Fibroblast of skin of left biceps (primary cell): ENCODE measurements at places on chromosomes 2 and 18.
A peak's percentile ranks its signal among the peaks of the same experiment; 100 is the strongest.

- no peak for DNase-seq
Measured at GRCh38 chr2:177783835-177784744, 288.5 kb downstream of the PDE11A start.

GRCh38 chr2:145644820-145645302, 1124.9 kb upstream of the ZEB2 start:
- no peak for DNase-seq

DNA sequence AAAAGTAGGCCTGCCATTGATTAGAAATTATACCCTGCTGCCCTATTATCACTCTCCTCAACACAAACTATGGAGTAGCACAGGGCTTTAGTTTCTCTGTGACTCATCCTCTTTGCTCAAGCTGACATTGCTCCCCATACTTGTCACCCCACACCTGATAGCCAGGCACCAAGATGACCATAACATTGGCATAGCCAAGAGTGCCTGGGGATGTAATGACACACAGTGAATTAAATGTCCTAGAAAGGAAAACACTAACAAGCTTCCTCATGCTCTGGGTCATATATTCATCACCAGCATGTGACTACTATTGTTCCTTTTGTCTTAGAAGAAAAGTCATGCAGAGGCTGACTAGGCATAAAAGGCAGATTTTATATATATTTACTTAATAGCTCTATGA, 137.8 kb upstream of the RND3 start:
- no peak for DNase-seq

- DNase-seq, result no peak
Measured at GRCh38 chr18:79855147-79855933, 57.6 kb downstream of the KCNG2 start.

GRCh38 chr2:30486655-30487054, 39.6 kb downstream of the LCLAT1 start:
- no peak for DNase-seq

- DNase-seq, result no peak
Measured at GRCh38 chr2:234100686-234101085, 50.2 kb downstream of the SPP2 start.

- DNase-seq, result no peak
Measured at GRCh38 chr18:67117804-67118203, 398.7 kb downstream of the DSEL start.

DNA sequence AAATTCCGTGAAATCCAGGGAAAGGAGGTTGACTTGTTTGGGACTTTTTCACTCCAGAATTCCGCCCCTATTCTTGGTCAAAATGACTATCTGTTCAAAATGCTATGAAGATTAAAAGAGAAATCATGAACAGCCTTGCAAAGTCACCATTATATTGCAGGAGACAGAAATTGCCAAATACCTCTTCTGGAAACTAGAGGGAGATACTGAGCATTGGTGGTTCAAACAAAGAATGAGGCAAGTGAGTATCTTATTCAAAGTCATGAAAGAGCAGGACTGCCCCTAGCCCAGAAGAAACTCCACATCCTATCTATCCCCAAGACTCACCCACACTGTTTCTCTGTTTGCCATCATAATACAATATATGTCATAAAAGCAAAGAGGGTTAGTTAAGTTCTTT, 862.3 kb upstream of the POU3F3 start:
- DNase-seq, result no peak

GRCh38 chr18:62953663-62954062, 238.3 kb downstream of the PHLPP1 start:
- no peak for DNase-seq

GRCh38 chr2:224142397-224143312, 103.6 kb upstream of the SERPINE2 start:
- peak; percentile 59 for DNase-seq

DNA sequence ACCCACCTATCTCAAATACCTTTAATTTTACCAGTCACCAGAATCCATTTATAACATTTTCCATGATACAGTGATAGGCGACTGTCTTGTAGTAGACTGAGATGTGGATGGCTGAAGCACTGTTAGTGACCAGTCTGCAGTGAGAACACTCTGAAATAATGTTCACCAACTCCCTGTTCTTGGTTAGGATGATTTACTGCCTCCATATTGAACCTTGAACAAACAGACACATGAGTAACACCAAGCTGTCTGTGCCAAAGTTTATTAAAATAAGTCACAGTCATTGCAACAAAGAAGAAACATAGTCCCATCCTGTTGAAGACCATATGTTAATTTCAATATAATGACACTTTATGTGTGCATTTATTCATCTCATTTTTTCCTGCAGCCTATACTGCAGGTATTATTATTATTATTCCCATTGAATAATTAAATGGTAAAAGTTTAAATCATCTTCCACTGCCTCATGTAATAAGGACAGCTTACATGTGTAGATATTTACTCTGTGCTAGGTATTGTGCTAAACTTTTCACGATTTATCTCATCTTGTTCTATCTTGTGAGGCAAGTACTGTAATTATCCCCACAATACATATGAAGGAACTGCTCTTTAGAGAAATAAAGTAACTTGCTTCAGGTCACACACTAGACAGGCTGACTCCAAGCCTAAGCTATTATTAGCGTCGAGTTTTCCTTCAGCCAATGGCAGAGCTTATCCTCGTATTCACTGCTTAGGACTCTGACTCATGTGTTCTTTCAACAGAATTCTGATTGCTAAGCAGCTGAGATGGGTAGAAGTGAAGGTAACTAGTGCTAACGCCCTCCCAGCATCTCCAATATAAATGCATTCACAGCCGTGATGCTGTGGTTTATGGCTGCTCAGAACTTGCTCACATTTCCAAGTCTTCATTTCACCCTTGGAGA, 62.5 kb downstream of the ONECUT2 start:
- DNase-seq, result no peak

- DNase-seq, result no peak
Measured at GRCh38 chr2:225041207-225041850, 939 bp downstream of the DOCK10 start.

DNA sequence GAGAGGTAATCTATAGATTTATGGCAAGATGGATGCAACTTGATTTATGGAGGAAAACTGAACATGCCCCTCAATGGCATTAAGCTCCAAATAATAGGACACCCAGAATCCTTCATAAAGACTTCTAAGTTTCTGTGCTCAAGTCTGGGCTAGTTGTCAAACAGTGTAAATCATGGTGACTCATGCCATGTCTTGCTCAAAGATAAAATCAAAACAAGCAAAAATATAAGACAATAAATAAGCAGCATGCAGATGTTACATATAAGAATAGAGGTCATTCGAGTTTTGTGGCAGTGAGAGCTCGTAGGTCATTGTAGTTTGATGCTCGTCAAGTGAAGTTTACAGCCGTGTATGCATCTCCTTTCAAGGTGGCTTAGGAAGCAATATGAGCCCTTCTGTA, 403.2 kb downstream of the THSD7B start:
- DNase-seq, result no peak
